ENCODE measurements at places on chromosomes 11 and 22.

GRCh38 chr11:61742391-61742790 lies 10.0 kb upstream of the MYRF start:
- DNase-seq, result no peak

DNA sequence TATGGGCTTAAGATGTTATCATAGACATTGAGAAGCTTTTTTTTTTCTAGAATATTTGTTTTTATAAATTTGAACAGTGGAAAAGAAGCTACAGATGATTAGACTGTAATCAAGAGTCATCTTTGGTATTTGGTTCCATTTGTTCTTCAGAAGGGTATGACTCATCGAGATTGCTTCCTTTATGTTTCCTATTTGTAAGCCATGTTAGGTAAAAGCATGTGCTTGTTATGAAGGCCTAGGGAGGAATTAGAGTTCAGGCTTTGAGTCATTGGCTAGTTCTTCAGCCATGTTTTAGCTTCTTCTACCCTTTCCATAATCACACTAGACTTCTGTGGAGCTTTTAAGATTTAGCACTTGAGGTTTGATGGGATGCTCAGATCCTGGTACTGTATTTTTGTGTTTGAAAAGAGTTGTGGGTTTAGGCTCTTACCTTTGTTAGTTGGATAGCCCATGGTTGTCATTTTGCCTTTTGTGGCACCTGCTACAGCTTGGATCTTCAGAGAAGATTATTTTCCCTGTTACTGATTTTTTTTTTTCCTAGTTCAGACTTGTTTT lies 44.3 kb downstream of the POLD3 start:
- no peak for DNase-seq

DNA sequence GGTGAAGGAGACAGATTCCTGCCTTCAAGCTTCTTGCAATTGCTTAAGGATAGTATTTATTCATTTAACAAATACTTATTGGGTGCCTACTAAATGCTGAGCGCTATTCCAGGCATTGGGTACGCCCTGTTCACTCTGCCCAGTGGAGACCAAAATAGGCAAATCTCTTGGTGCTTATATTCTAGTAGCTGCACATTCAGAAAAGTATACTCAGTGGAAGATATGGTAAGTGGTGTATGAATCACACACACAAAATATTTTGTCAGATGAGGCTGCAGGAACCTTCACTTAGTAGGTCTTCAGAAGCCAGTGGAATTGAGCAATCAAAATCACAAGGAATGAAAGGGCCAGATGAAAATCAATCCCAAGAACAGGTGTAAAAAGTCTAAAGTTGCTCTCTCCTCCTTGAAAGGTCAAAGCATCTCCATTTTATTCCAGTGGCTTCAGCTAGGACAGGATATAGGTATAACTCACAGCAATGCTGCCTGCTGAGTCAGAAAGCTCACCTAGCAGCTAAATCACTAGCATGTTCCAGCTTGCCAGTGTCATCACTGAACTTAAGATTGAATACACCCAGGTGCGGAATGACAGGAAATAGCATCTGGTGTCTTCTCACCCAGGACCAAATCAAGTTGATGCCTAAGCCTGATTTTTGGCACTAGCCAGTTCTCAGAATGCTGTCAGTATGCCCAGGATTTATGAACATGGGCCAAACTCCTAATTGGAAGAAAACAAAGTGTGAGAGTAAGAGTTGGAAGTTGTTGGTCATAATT lies 83.9 kb downstream of the AMOTL1 start:
- DNase-seq, result no peak

- DNase-seq, result no peak
These were observed 44.1 kb upstream of the SEZ6L start for GRCh38 chr22:26124991-26125725.

DNA sequence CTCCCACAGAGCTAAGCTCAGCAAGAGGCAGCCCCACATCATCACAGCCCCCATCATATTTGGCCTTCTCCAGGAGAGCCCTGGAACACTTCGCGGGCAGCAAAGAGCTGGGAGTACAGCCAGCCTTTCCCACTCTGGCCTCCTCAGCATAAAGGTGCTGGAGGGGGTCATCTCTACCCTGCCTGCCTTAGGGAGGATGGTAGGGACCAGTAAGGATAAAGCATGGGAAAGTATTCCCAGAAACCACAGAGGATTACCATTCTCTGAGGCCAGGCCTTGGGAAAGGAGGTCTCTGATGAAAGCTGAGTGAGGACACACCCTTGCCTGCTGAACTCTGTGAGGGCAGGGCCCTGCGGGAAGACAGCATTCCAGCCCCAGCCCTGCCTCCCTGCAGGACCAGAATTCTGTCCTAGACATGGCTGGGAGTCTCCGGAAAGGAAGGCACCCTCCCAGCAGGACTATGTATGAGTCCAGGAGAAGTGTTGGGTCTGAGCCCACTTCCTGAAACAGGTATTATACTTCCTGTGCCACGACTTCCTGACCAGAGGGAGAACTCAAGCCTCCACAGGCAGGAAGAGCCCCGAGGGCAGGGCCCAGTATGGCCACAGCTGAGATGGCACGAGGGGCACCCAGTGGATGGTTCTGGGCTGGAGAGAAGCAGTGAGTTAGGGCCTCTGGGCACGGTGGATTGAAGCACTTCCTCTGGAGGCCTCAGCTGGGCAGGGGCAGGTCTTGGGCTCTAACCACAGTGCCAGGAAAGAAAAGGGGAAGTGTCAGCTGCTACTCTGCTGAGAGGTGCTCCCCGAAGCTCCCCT lies 12.9 kb upstream of the CASTOR1 start:
- DNase-seq, result no peak

GRCh38 chr11:25565846-25566245 lies 766.1 kb upstream of the ANO3 start:
- no peak for DNase-seq

DNA sequence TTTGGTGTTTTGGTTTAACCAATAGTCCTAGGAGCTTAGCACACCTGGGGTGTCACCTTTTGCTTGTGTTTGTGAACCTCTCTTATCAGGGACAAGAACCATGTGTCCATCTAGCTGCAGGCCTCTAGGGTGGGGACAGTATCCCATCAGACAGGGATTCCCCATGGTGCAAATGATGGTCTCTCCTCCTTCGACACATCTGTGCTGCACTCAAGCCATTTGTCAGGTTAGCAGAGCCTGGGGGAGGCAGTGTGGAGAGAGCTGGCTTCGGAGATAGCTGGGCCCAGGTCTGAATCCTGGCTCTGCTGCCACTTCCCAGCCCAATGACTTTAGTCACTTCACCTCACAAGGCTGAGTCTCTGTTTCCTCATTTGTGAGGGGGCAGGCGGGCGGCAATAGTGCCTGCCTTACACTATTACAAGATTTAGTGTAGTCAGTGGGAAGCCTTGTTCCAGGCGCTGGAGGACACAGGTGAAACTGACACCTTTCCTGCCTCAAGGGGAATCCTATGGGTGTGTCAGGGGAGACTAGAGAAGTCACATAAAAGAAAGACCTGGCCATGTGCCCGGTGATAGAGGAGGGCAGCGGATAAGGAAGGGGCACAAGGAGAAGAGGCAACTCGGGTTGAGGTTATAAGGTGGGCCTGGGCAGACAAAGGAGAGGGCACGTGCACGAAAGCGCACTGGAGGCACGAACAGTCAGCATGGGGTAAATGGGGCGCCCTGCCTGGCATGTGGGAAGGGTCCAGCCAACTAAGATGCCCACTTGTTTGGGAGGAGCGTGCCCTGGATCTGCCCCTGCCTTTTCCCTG lies 12.6 kb downstream of the KLHL35 start:
- no peak for DNase-seq

DNA sequence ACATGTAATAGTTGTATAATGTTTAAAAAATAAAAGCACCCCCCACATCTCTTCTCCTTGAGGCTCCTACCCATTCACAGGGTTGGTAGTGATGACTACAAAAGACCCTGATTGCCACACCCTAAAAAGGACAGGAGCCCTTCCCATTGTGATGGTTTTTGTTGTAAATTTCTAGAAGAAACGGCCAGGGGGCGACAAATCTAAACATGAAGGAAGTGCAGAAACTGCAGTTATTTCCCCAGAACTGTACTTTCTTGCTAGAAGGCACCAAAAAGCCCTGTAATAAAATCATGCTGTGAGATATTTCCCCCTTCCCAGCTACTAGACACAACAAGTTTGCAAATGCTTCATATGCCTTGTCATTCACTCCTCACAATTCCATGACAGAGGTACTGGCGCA lies 10.8 kb downstream of the PRR5L start:
- no peak for DNase-seq

GRCh38 chr11:79860336-79860735 lies 419.5 kb upstream of the TENM4 start:
- no peak for DNase-seq

- no peak for DNase-seq
These were observed 20.8 kb downstream of the KRTAP5-6 start for GRCh38 chr11:1717745-1718144.

GRCh38 chr11:66478729-66479393 lies 1.4 kb upstream of the DPP3 start:
- no peak for DNase-seq

GRCh38 chr11:128582496-128583366 lies 4.6 kb downstream of the ETS1 start:
- DNase-seq, result peak; percentile 38

GRCh38 chr11:33685082-33685481 lies 15.5 kb downstream of the C11orf91 start:
- no peak for DNase-seq

DNA sequence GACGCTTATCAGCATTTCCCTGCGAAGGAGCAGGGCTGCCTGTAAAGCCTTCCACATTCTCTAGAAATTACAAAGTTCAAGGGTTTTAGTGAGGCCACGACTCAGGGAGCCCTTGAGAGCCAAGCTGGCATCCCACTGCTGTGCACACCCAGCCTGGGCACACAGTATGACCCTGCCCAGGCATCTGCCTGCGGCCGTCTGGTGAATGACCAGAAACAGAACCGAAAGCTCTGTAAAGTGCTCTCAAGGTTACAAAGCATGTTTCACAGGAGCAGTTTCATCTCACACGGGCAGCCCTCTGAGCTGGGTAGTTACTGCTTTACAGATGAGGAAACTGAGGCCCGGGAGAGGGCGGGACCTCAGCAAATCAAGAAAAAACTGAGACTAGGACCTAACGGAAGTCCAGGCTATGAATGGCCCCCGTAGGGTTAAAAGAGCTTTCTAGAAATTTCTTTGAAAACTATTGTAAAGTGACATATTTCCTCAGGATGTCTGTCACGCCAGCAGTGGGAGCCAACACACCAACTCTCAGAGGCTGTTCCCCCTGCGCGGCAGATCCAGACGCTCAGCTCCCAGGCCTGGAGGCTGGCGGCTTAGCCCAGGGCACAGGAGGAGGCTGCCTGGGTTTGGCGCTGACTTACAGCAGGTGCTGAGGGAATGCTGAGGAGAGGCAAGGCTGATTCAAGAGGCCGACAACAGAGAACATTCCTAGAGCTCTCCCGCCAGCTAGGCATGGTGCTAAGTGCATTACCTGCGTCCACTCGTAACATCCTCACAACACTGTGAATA lies 7.7 kb upstream of the TCF20 start:
- DNase-seq, result no peak

GRCh38 chr11:12031856-12032544 lies 23.6 kb upstream of the DKK3 start:
- no peak for DNase-seq

GRCh38 chr11:30705913-30706675 lies 119.9 kb upstream of the MPPED2 start:
- DNase-seq, result no peak

DNA sequence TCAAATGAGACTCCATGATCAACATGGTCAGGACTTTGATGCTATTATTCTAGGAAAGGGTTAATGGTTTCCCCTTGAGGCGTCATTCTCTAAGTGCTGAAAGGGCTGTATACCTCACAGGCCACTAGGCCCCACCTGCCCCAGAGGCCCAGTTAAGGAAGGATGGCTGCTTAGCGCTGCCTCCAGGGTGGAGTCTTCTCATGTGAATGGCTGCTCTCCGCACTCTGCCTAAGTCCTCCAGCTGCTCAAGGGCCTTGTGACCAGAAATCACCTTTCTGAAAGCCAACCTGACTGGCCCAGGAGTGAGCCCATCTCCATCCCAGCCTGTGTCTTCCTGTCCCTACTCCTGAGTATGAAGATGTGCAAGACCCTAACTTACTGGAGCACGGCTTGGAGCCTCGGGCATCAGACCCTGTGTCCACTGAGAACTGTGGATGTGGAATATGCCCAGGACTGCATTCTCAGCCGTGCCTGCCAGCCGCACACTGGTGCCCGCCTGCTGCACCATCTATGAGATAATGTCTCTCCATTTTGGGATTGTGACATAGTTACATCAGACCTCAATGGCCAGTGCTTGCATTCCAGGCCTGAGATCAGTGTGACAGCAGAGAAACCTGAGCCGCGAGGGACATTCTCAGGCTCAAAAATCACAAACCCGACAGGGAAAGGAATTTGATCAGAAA lies 51.0 kb downstream of the SNX19 start:
- no peak for DNase-seq

GRCh38 chr11:31996159-31996881 lies 94.6 kb upstream of the RCN1 start:
- no peak for DNase-seq

DNA sequence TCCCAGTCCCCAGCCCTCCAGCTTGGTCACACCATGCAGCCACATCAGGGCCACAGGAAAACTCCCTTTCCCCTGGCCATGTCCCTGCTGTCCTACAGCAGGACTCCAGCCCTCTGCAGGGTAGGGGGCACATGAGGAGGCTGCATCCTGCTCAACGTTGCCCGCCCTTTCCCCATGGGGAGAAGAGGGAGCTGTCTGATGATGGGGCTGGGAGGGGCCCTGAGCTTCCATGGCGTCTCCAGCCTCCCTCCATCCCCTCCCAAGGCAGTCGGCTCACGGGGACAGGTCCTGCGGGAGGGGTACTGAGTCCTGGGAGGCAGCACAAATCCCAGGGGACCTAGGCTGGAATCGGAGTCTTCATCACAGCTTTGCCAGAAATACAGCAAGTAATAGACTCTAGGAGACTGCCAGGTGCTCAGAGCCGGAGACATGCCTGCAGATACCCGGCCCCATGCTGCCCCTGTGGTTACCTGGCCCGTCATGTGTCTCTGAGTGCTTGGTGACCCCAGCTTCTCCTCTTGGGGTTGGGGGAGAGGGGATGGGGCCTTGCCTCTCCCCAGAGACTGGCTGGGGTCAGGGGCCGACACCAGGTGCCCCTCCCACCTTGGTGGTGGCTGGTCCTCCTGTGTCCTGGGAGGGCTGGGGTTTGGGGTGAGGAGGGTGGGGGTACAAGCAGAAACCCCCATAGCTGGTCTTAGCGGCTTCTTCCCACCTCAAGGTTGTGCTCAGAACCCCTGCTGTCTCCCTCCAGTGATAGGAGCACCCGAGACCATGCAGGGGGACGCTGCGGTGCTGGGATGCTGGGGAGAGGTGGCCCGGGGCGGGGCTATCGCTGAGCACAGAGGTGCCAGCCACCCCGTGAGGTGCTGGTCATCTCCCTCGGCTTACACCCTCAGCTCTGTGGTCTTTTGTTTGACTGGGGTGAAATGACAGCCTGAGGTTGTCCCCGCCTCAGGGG lies 2.3 kb downstream of the MRGPRE start:
- no peak for DNase-seq

GRCh38 chr11:68331338-68331947 lies 19.1 kb downstream of the LRP5 start:
- DNase-seq, result no peak

Measured in NCI-H510A (cell line).